RWPE2 (cell line): ENCODE measurements at places on chromosomes 11 and 22.

- DNase-seq = no peak
These were observed 4.7 kb downstream of the BSX start for GRCh38 chr11:122976734-122977469.

GRCh38 chr11:2912498-2912897, 16.7 kb downstream of the PHLDA2 start:
- peak; percentile 99 for DNase-seq

GRCh38 chr22:31271026-31271425, 21.3 kb downstream of the PIK3IP1 start:
- no peak for DNase-seq

- no peak for DNase-seq
These were observed 9.7 kb downstream of the TEAD1 start for GRCh38 chr11:12683874-12684273.

DNA sequence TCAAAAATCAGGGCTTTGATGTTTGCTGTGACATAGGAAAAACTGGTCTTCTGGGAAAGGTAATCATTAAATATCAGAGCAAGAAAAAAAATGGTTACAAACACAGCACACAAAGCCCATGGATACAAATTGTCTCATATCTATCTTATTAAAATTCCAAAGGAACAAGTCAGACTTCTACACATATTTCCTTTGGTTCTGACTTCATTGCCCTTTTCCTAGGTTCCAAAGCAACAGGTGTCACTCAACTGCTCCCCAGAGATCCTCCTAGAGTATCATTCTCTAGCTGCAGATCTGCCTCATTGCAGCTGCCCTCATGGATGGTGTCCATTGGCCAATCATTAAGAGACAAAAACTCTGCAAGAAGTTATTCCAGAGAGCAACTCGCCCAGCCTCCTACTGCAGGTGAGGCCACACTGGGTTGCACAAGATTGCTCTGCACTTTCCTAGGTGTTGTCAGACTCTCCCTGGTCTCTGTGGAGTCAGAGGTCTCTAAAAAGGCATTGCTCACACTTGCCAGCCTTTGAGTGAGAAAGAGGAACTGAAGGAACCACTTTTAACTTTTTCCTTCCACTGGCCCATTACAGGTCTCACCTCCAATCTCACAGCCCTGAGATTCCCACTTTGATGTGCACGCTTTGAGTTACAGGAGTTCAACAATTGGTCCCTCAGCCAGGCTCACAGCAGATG, 5.7 kb downstream of the DRICH1 start:
- DNase-seq = no peak

GRCh38 chr11:125180413-125181305, 16.1 kb downstream of the PKNOX2 start:
- peak; percentile 7 for DNase-seq

DNA sequence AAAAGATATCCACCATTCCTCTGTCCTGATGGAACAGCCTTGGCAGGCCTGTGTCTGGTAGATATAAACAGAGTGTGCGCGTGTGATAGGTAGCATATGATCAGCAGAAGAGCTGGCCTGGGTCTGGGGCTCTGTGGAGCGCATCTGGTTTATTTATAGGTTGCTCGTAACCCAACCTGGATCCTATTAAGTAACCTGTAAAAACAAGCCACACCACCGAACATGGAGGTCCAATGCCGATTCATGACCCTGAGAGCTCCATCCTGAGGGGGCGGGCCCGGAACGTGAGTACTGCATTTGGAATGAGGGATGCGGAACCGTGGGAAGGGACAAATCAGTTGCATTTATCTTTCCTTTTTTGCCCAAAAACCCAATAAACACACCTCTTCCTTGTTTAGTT, 31.9 kb upstream of the APOL5 start:
- no peak for DNase-seq

GRCh38 chr22:48051796-48052620, 1289.6 kb downstream of the TBC1D22A start:
- DNase-seq = no peak

DNA sequence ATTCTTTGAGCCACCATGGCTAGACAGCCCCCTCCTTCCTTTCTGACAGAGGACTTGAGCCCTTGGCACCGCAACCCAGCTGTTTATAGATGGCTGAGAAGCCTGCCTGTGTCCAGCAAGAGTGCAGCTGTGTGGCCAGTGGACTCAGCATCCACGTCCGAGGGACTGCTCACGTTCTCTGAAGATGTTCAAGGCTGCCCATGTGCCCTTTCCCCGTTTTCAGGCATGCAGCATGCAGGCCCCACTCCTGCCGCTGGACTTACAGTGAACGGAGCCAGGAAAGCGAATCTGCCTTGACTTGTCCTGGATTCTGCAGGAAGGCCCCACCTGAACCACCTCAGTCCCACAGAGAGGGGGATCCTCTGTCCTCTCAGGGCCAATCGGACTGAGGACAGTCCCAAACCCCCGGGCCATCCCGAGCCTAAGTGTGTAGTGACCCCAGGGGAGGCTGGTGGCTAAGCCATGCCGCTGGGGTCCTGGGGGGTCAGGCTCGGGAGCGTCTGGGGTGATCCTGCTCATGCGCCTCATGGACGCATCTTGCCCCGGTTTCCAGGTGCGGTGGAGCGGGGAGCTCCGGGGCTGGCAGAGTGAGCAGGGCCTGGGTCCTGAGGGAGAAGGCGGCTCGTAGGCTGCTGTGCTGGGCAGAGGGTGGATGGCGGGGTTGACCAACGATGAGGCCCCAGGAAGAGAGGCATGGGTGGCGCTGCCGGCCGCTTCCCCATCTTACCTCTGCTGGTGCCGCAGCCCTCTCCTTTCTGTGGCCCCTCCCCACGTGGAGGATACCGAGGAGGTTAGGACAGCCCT, 170.7 kb downstream of the CTTN start:
- DNase-seq = peak; percentile 52

DNA sequence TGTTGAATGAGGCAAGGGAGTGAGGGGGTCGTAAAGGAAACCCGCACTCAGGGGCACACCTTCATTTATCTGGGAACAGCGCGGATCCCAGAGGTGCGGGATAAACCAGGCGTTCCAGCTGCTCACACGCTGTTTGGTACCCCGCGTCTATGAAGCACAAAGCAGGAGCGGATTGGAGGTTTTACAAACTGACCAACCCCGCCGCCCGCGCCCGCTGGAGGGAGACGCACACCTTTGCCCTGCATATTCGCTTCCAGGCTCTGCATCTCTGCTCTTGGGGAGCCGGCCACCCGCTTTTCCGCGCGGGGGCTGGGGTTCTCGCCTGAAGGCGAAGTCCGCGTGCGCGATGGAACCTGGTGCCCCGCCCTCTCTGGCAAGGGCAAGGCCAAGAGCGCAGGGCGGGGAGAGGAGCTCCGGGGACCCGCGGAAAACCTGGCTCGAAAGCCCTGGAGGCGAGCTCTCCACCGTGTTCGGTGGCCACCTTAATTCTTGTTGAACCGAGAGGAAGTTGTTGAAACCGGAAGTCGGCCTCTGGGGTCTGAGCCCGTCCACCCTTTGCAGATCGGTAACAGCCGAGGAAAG, 6.8 kb upstream of the ALX4 start:
- no peak for DNase-seq

DNA sequence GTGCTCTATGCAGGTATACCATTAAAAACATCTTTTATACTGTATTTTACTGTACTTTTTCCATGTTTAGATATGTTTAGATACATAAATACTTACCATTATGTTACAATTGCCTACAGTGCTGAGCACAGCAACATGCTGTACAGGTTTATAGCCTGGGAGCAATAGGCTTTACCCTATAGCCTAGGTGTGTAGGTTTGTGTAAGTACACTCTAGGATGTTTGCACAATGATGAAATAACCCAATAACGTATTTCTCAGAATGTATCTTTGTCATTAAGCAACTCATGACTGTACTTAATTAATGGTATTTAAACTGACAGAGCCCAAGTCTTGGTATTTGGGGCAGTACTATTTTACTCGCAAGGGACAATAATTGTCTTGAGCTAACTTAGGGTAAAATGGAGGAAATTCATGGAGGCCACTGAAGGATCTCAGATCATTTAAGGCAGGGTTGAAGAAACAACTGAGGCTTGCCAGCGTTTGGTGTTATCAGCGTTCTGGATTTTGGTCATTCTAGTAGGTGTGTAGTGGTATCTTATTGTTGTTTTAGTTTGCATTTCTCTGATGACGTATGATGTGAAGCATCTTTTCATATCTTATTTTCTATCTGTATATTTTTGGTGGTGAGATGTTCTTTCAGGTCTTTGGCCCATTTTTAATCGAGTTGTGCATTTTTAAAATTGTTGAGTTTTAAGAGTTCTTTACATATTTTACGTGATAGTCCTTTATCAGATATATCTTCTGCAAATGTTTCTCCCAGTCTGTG, 42.4 kb downstream of the ADAMTS15 start:
- no peak for DNase-seq

DNA sequence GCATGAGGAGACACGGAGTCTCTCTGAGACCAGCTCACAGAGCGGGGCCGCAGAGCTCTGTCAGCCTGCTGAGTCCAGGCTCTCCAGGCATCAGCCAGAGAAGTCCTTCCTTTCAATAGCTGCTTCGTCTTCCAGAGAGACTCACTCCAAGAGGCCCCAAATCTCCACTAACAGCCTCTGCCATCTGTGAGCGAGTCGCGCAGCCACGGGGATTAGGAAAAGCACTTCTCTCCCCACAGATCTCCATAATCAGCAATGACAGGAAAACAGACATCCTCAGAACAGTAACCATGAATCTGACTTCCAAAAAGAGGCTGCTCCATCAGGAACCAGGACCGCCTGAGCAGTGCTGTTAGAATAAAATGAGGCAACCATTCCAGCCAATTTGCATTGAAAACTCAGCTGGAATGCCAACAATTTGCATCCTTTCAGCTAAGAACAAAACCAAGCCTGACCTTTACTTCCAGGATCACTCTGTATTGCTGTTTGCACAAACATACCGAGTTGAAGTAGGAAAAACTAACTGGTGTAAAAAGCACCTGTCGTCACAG, 65.4 kb downstream of the SMCO4 start:
- no peak for DNase-seq

- DNase-seq = no peak
These were observed 311.5 kb downstream of the MN1 start for GRCh38 chr22:27490080-27490479.

GRCh38 chr11:119369132-119369925, 12.2 kb downstream of the USP2 start:
- DNase-seq = no peak

DNA sequence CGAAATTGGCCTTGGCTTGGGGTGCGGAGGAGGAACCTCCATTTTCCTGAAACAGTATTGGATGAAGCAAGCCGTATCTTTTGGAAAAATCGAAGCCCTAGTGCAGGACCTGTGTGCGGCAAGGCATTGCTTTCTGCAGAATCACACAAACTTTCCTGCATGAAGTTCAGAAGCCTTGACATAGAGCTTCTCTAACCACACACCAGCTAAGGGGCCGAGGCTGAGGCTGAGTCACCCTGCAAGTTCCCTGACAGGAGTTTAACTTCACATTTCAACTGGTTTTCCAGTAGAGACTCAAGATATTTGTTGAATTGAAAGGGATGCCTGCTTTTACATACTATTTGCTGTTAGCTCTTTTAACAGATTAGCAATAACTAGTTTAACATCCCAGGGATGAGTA, 67.8 kb downstream of the TCF20 start:
- DNase-seq = no peak

- no peak for DNase-seq
These were observed 78.3 kb downstream of the LRRC32 start for GRCh38 chr11:76592025-76592914.

- DNase-seq = no peak
These were observed 10.6 kb downstream of the MTFP1 start for GRCh38 chr22:30436196-30436595.

- DNase-seq = no peak
These were observed 131.9 kb upstream of the SERPIND1 start for GRCh38 chr22:20641919-20642579.

DNA sequence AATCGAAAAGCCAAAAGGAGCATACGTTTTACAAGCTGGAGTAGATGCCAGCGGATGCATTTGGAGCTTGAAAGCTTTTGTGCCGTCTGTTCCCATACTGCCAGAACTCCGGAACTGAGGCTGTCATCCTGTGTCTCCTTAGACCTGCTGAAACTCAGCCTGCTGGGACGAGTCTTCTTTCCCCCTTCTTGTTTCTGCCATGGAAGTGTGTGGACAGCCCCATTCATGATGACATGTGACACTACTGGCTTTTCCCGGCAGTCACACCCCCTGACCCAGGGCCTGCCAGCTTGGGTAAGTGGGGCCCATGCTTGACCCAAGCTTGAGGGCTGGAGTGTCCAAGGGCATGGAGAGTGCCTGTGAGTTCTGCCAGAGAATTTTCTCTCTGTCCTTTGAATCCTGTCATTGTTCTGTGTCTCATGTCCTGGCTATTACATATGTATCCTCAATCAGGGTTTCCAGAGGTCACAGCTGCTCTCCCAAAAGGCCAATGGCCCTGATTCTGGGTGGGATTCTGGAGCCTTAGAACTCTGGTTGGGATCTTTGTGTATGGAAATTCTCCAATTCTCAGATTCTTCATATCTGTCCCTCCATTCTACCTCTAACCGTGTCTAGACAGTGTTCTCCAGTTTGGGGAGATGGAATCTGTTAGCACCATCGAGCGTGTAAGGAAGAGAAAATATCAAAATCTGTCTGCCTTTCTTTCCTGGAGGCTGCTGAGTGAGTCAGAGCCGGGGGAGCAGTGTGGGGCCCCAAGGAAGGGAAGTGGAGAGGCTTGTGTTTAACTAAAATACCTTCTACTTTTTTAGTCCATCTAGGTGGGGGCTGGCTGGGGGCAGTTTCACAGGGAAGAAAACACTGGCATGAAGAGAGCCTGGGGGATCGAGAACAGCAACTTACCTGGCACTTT, 73.2 kb downstream of the KIAA1671 start:
- no peak for DNase-seq

DNA sequence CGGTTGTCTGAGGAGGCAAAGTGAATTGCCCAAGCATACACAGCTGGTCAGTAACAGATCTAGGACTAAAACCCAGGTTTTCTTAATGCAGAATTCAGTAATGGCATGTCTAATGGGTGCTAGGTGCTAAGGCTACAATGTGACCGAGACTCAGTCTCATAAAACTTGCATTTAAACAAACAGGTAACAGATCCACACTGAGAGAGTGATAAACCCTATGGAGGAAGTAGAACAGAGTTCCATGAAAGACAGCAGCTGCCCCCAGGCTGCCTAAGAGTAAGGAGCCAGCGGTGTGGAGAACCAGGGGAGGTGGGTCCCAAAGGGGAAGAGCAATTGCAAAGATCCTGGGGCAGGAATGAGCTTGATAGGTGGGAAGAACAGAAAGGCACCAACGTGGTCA, 27.3 kb downstream of the MMP13 start:
- DNase-seq = no peak

- no peak for DNase-seq
These were observed 13.9 kb downstream of the SBF1 start for GRCh38 chr22:50460938-50461337.

GRCh38 chr11:121928597-121929580, 187.1 kb downstream of the BLID start:
- no peak for DNase-seq

GRCh38 chr11:113564527-113565130, 89.4 kb upstream of the DRD2 start:
- no peak for DNase-seq
